ENCODE measurements at places on chromosomes 12 and 14. TPM values are rescaled to one million over a fixed set of nuclear protein-coding genes. Genes with fewer than 3 reads are reported as not detected.

The ASIC1 gene
- polyA plus RNA-seq = 4.6 TPM

The TMEM179 gene
- 1.1 TPM for polyA plus RNA-seq

The ANO2 gene
- polyA plus RNA-seq = 4.9 TPM

- no peak for DNase-seq
Measured at GRCh38 chr12:64666054-64666914, 56.0 kb downstream of the RASSF3 start.

- DNase-seq = no peak
Measured at GRCh38 chr12:14689996-14690395, 6.4 kb downstream of the GUCY2C start.

DNA sequence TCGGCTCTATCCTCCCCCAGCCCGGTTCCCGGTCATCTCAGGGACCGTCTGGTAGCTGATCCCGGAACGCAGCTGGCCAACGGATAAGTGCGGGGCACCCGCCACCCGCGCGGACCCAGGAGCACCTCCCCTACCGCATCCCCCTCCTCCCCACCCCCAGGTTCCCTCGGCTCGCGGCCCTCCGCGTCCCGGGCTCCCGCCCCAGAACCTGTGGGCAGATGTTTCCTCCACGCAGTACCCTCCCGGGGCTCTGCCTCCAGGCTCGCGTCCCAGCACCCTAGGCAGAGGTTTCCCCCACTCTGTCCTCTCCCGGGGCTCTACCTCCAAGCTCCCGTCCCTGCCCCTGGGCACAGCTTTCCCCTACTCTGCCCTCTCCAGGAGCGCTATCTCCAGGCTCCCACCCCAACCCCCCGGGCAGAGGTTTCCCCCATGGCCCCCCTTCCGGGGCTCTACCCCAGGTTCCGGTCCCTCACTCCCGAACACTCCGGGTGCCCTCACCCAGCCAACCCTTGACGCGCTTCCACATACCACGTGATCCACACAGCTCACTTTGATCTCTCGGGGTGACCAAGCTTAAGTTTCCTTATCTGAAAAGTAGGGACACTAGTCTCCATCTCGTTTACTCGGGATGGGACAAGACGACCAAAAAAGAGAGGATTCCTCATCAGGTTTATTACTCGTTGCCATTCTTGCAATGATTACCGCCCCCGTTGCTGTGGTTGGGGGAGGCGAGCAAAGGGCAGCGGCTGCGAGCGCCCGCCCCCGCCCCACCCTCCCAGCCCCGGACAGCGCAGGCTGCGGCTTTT lies at the start of gene CCDC38:
CCDC38 (minus strand) TSS at position 91 of the 806 bp plus-strand sequence. CDS start 6,105 bp downstream, outside the sequence.
- peak; percentile 61 for DNase-seq

GRCh38 chr14:34243401-34243800 lies 218.6 kb downstream of the SPTSSA start:
- no peak for DNase-seq

DNA sequence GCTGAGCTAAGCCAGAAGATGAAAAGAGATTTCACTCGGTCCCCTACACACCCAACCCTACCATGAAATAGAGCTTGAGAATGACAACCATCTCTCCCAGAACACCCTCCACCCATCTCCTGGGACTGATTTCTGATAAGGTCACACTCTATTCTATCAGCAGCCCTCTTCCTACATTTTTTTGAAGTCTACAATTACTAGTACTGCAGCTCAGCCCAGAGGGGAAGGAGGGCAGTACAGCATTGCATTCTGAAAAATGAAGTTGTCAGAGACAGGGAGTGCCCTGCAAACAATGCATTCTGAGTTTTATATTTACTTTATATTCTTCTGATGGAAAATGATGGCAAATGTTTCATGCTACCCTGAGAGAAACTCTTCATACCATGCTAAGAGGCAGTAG lies 318.5 kb downstream of the BCAT1 start:
- DNase-seq = no peak

DNA sequence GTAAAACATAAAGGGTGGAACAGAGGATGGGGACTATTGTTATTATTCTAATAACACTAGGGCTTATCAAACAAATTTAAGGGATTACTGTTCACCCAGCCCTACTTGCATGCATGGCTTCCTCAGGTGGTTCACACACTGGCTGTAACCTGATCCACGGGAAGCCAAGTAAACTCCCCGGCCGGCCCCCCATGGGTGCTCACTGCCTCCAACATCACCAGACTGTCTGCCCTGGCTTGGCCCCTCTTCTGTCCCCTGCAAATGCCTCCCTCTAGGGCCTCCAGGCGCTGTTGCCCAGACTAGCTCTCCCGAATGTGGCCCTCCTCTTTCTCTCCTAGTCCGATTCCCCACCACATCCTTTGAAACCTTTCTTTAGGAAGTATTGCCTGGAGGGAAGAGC lies 18.6 kb downstream of the FAIM2 start:
- DNase-seq = no peak

DNA sequence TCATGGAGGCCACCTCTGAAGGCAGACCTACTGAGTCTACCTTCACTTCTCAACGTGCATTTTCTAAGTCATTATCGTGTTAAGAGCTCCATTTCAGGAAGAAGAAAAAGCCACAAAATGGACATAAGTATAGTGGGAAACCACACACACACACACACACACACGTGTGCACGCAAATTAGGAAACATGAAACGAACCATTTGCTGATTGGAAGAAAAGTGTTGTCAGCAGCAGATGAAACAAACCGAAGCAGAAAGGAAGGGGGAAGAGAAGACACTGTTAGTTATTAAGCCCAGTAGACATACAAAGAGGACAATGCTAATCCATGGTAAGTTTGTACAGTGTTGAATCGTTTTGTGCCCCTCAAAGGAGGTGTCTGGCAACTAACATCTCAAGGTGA lies 9.9 kb upstream of the VPS33A start:
- DNase-seq = no peak

Measured in renal pelvis (tissue), 12 donors.